ENCODE measurements at places on chromosomes 7 and 10. TPM values are rescaled to one million over a fixed set of nuclear protein-coding genes. Genes with fewer than 3 reads are reported as not detected.
A peak's percentile ranks its signal among the peaks of the same experiment; 100 is the strongest.

Gene CHST3
- total RNA-seq = 37.4 TPM

DNA sequence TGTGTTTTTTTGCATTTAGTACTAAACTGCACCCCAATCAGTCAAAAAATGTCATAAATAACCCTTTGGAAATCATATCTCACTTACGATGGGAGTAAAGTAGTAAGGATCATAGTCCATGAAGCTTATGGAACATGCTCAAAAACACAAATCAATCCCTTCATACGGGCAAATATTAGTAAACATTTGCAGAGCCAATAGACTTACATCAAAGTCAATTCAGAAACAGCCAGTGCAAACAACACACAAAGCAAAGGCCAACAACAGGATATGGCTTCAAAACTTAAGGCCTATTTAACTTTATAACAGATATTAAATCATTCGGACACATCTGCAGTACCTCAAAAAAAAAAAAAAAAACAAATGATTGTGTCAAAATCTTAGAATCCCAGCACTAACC is 32.1 kb downstream of the SGCE start:
- no peak for DNase-seq

DNA sequence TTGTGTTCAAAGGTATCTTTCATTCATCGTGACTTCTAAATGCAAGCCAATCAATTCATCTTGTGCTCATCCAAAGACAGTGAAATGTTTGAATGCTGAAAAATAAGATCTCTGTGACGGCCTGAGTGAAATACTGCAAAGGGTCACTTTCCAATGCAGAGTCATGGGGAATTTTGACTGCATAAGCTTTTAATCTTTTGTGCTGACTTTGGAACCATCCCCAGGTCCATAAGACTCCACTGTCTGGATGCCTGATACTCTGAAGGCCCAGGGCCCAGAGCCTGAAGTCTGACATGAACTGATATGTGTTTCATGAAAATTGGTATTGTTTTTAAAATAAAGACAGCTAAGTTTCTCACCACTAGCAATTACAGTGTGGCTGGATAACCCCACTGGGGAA is 39.0 kb downstream of the PPP1R3C start:
- DNase-seq = no peak

- DNase-seq = no peak
Observed at GRCh38 chr10:10418387-10418786, 599.3 kb upstream of the CELF2 start.

- DNase-seq = peak; percentile 36
Observed at GRCh38 chr10:115830265-115830970, 442.6 kb downstream of the GFRA1 start.

- no peak for DNase-seq
Observed at GRCh38 chr7:124597509-124597908, 168.1 kb downstream of the GPR37 start.

- peak; percentile 21 for DNase-seq
Observed at GRCh38 chr7:42456756-42457276, 219.8 kb upstream of the GLI3 start.

DNA sequence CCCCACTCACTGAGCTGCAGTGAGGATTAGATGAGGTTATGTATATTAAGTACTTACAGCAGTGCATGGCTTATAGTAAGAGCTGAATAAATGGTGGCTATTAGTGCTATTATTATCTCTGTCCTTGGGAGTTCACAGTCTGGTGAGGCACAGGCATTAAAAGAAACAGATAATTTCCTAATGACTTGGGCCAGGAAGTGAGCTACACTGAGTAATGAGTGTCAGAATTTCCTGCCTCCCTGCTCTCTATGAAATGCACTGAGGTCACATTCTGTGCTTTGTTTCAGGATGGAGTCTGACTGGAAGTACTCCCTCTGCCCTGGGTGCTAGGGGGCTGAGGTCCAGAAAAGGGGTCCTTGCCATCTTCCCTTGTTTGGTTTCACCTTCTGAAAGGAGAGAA is 48.7 kb upstream of the LOXL4 start:
- peak; percentile 52 for DNase-seq

DNA sequence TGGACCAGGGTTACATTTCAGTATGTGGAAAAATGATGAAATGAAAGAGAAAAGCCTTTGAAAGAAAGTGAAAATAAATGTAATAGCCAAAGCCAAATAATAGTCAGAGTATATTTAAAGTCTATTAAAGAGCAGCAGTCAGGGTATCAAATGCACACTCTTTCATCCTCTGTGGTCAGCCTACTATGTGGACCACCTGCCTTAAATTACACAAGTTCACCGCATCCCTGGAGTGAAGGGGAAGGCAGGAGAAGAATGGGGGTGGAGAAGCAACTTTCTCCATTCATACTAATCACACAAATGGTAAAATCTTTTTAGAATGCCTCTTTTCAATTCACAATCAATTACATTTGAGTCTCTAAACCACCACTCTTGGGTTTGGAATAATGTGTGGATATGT is 16.0 kb downstream of the TWIST1 start:
- no peak for DNase-seq

Gene ZNF503
- total RNA-seq = 11.9 TPM

Gene ELMO1
- under 0.01 TPM for total RNA-seq

Gene PNLIP
- total RNA-seq = not detected

DNA sequence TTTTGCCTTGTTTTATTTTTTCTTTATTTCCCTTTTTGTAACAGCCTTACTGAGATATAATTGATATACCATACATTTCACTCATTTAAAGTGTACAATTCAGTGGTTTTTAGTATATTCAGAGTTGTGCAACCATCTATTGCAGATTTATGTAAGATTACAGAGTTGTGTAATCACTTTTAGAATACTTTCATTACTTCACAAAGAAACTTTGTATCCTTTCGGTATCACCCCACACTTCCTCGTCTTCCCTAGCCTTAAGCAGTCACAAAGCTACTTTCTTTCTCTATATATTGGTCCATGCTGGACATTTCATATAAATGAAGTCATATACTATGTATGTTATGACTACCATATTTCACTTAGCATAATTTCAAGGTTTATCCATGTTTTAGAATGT is 74.6 kb downstream of the ATRNL1 start:
- DNase-seq = no peak

- DNase-seq = no peak
Observed at GRCh38 chr10:111148025-111148424, 71.2 kb downstream of the ADRA2A start.

Gene NEUROG3
- not detected for total RNA-seq

- DNase-seq = no peak
Observed at GRCh38 chr10:75565286-75566251, 134.1 kb downstream of the LRMDA start.

GRCh38 chr7:95324431-95324830 is at the start of gene PON1:
TSS of gene PON1 (minus strand) at chr7:95324532. CDS start at chr7:95324475, 57 bp downstream.
- no peak for DNase-seq

Gene PKD2L1
- total RNA-seq = not detected

Gene PIK3AP1
- total RNA-seq = not detected

Gene PDLIM1
- total RNA-seq = 75.6 TPM

GRCh38 chr10:103276251-103276895 is 565 bp upstream of the INA start:
- no peak for DNase-seq

DNA sequence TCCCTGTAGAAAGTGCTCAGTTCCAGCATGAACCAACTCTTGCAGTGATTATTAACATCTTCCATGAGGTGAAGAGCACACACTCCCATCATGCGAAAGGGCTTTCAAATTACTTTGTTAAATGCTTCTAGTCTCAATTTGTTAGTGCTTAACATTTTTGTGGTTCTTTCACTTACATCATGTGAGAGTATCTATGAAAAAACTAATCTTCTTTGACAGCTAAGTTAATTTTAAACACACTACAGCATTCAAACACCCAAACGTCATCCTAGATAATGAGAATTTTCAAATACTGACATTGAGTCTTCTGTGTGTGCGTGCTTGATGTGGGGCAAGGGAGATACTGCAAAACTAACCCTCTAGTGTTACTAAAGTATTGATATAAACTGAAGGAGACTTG is 84.8 kb downstream of the ETV1 start:
- peak; percentile 88 for DNase-seq

- DNase-seq = no peak
Observed at GRCh38 chr10:118751265-118751664, 3.5 kb downstream of the CACUL1 start.

DNA sequence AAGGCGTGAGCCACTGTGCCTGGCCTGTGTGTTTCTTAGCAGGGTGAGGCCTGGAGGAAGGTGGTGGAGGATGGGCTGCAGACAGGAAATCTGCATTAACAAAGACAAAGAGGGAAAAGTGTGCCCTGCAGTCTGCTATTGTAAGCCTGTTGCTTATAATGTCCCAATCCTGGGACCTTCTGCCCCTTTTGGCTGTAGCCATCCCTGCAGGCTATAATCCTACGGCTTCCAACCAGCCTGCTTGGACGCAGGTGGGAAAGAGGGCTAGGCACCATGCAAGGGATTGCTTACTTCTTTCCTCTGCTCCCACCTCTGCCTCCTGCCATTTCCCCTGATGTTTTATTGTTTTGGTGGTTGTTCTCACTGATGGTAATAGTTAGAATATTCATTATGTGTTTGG is 434.3 kb downstream of the PLXNA4 start:
- no peak for DNase-seq

- no peak for DNase-seq
Observed at GRCh38 chr10:108894402-108895301, 1028.7 kb downstream of the XPNPEP1 start.

Gene ABCB4
- total RNA-seq = under 0.01 TPM

DNA sequence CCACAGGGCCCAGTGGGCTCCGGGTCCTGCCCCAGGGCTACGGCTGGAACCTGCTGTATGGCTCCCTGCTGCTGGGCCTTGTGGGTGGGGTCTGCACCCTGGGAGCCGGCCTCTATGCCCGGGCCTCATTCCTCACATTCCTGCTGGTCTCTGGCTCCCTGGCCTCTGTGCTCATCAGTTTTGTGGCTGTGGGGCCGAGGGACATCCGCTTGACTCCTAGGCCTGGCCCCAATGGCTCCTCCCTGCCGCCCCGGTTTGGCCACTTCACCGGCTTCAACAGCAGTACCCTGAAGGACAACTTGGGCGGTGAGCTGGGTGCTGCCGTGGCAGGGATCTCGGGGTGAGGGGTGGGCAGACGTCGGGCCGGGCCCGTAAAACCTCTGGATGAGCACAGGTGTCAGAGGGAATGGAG is 4.4 kb downstream of the SLC12A9 start:
- no peak for DNase-seq

DNA sequence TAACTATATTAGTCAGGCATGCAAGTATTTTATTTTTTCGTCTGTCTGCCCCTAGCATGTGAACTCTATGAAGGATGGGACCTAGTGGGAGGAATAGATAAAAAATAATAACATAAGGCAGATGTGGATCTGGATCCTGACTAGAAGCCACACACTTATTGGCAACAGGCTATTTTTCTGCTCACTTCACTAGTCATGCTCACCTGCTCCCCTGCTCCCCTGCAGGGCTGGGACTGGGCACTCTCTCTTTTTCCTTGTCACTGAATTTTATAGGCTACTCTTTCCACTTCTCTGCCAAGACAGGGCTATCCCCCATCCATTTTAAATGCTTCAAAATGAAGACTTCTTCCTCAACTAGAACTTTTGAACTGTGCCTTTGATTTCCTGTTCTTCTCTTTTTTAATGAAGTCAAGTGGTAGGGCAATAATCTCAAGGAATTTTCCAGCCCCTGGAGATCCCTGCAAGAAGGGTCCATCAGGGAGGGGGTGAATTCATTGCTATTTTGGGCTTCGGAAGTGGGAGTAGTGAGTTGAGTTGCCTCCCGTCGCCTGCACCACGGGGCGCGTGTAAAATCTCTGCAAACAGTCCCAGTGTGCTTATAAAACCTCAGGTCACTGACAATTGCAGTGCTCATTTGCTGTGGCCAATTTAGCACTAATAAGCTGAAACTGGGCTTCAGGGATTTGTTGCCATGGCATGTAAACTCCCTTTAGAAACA is 156.7 kb upstream of the NPVF start:
- no peak for DNase-seq

- peak; percentile 80 for DNase-seq
Observed at GRCh38 chr10:33381451-33382215, 47.2 kb upstream of the NRP1 start.

DNA sequence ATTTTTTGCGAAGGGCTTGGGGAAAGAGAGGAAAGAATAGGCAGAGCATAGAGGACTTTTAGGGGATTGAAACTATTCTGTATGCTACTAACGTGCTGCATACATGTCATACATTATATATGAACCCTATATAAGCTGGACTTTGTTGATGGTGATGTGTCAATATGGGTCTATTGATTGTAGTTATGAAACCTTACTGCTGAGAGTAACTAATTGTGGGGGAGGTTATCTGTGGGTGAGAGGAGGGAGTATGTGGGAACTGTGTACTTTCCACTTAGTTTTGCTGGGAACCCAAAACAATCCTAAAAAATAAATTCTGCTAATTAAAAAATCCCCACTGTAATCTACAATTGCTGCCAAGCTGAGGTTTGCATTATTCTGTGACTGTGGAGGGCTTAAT is 15.3 kb upstream of the CYP2C19 start:
- no peak for DNase-seq

GRCh38 chr7:27661811-27662489 is 733 bp downstream of the HIBADH start:
- DNase-seq = peak; percentile 41

DNA sequence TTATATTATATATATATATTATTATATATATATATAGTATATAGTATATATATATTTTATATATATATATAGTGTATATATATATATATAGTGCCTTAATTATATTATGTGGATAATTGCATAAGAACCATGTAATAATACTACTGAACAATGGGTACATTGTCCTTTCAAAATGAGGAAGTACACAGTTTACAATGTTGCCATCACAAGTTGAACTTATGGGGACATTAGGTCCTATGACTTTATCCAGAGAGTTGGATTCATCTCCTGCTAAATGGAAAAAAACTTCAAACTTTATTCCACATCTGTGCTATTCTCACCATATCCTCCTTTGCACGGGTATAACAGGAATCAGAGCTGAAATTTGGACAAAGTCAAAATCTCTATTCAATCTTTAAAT is 105.0 kb upstream of the AGR3 start:
- DNase-seq = no peak

DNA sequence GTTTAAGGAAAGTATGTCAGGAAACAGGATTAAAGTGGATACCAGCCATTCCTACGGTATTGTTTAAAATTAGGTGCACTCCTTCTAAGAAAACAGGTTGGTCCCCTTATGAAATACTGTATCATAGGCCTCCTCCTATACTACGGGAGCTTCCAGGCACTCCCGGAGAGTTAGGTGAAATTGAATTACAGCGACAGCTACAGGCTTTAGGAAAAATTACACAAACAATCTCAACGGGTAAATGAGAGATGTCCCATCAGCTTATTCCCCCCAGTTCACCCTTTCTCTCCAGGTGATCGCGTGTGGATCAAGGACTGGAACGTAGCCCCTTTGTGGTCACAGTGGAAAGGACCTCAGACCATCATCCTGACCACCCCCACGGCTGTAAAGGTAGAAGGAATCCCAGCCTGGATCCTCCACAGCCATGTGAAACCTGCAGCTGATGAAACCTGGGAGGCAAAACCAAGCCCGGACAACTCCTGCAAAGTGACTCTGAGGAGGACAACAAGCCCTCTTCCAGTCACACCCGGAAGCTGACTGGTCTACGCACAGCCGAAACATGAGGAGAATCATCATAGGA is 25.1 kb upstream of the GHITM start:
- no peak for DNase-seq

Gene MSMB
- not detected for total RNA-seq

- no peak for DNase-seq
Observed at GRCh38 chr7:150996376-150997074, 5.7 kb downstream of the NOS3 start.

Gene TCF7L2
- total RNA-seq = 7.1 TPM

All from fibroblast of villous mesenchyme (primary cell).